T-helper 9 cell (primary cell): ENCODE measurements at places on chromosomes 1 and 21.

- no peak for DNase-seq
Measured at GRCh38 chr21:34800797-34801518, 132.2 kb downstream of the CLIC6 start.

DNA sequence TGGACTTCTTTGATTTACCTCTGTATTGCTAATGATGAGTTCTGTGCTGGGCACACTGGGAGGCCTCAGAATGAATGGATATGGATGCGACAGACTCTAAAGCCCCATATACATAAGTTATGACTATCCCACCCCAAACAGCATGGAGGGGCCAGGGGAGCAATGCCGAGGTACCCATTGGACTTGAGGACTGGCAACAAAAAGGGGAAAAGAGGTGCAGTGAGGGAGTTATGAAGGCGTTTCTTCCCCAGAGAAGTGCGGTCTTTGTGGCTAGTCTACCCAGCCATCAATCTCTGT lies 15.2 kb upstream of the CDCA8 start:
- DNase-seq, result no peak

DNA sequence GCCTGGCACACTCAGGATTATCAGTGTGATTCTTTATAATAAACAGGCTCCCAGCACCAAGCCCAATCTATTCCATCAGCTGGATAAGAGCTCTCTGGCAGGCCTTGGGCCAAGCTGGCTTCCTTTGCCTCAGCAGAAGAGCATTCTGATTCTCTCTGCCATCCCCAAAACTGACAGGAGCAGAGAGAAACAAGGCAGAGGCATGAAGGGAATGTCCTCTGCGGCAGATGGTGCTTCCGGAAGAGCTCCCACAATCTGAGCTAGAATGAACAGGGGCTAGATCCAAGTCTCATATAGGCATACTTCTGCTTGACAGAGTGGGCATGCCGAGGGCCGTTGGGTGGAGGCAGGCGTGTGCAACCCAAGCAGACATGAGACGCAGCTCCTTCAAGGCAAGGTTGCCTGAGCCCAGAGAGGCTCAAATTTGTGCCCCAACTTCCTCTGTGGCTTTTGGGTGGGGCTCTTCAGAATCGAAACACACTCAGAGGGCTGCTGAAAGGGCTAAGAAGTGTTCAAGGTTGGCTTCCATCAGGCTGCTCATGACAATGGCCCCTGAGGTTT lies 4.0 kb downstream of the CAPN2 start:
- DNase-seq, result peak; percentile 35

DNA sequence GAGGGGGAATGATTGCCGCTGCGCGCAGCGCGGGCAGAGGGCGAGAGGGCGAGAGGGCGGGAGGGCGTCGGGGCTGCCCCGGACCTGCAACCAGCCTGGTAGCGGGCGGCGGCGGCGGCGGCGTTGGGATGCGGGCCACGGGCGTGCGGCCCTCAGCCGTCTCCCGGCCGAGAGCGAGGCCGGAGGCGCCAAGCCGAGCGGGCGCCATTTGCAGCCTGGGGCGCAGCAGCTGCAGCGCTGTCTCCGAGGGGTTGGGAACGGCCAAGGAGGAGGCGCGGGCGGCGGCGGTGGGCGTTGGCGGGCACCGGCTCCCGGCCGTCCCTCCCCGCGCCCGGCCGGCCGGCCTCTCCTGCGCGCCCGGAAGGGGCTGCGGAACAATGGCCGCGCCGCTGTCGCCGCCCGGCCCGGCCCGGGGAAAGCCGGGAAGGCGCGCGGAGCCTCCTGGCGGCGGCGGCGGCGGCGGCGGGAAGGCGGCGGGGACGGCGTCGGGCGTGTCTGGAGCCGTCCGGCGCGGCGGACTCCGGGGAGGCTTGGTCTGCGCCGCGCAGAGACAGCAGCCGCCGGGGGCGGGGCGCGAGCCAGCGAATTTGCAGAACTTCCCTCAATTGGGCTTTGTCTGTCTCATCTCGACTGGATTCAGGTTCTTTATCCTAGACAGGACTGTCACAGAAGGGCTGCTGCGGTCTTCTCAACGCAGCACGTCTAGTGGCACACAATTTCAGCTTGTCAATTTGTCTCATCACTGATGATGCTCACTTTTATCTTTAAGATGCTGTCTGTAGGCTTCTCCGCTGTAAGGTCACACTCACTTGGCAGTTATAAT lies 35.7 kb downstream of the ZBTB8B start:
- no peak for DNase-seq

DNA sequence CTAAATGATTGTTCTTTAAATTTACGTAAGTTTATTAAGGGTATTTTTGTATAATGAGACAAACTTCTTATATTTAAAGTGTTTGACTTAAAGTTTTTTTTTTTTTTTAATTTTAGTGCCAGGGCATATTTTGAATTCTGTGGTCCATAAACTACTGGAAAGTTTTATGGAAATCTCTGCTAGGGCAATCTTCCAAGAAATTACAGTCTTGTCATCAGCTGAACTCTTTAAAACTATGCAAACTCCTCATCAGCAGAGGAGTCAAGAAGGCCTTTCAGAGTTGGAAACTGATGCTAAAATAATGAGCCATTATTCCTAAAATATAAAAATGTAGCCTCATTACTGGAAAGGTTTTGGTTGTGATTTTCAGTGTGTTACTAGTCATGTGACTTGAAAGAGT lies 1201.9 kb downstream of the BRINP3 start:
- DNase-seq, result no peak

- DNase-seq, result no peak
Measured at GRCh38 chr1:84770481-84770880, 80.2 kb upstream of the SSX2IP start.

DNA sequence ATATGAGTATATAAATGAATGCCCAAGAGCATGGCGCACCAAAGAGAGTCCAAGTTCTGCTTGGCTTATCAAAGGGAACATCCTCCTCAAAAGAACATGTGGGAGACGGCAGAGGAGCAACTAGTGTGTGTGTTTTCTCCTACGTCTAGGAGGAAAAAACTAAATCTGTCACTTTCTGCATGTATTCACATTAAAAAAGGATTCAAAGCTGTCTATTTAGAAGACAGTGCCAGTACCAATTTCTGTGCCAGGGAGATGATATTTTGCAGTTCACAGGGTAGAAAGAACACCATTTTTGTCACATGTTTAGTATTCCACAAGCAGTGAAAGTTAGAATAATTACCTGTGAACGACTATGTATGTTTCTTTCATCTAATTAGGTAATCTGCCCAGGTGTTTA lies 42.5 kb upstream of the IFNAR2 start:
- DNase-seq, result no peak

GRCh38 chr1:112888630-112889029 lies 67.4 kb downstream of the SLC16A1 start:
- no peak for DNase-seq

GRCh38 chr1:93433407-93433961 lies 14.4 kb upstream of the FNBP1L start:
- DNase-seq, result no peak

DNA sequence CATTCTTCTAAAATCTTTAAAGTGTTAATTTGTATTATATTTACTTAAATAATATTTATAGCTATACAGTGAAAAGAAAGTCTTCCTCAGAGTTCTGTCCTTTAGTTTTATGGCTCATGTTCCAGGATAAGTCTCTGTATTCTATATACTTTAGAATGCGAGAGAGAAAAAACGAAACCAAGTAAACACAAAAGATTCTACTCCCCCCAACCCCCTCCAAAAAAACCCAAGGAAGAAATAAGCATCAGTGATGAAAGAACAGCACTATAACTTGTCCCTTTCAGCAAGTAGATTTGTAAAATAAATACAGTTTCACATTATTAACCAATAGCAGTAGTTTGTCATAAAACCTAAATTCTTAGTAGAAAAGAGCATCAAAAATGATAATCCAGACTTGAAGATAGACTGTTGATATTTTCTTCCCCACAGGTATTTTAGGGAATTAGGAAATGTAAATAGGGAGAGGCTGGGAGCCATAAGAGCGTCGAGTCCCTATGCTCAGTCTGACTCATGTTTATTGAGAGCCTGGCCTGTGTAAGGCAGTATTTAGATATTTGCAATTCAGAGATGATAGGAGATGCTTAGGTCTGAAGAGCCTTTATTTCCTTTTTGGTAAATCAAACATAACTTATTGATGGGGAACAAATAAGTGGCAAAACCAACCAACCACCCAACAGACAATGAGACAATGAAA lies 35.5 kb downstream of the CDC14A start:
- no peak for DNase-seq

- no peak for DNase-seq
Measured at GRCh38 chr1:18353528-18353927, 127.2 kb upstream of the KLHDC7A start.

DNA sequence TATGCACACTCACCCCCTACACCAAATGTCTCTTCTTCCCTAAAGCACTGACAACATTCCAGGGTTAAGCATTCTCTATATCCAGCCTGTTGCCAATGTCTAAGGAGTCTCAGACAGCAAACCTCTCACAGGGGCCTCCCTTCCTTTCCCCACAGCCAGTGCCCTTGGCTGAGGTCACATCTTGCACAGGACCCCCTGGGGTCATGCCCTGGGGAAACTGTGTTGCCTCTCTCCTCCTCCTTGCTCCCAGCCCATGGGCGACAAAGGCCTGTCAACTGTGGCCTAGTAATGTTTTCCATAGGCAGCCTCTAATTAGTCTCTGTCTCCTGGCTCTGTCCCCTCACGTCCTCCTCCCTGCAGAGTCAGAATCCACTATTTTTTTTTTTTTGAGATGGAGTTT lies 54.6 kb downstream of the NENF start:
- DNase-seq, result no peak

DNA sequence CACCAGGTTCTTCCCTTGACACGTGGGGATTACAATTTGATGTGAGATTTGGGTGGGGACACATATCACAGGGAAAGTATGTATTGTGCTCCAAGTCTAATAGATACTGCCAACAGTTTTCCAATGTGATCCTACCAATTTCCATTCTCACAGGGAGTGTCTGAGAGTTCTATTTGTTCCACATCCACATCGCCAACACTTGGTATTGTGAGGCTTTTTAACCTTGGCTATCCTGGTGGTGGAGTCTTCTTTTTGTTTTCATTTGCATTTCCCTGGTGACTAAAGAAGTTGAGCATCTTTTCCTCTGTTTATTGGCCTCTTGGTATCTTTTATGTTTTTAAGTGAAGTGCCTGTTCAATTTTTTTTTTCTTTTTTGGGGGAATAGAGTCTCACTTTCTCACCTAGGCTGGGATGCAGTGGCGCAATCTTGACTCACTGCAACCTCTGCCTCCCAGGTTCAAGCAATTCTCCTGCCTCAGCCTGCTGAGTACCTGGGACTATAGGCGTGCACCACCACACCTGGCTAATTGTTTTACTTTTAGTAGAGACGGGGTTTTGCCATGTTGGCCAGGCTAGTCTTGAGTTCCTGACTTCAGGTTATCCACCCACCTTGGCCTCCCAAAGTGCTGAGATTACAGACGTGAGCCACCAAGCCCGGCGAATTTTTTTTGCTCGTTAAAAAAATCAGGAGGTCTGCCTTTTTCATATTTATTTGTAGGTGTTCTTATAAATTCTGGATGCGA lies 15.9 kb upstream of the PADI1 start:
- DNase-seq, result no peak

DNA sequence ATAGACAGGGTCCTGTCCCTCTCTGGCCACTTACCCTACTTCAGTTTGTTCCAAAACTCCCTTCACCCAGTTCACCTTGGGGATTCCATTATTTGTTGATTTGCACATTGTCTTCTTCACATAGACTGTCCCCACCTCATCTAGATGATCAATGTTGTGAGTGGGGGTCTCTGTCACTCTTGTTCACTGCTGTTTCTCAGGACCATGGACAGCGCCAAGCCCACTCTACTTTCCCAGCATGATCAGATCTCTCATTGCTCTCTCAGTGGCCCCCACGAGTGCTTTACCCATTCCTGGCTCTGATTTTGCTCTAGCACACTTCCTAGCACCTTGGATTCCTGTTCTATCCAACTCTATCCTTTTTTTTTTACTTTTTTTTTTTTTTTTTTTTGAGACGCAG lies 45.4 kb upstream of the IGSF21 start:
- DNase-seq, result no peak

DNA sequence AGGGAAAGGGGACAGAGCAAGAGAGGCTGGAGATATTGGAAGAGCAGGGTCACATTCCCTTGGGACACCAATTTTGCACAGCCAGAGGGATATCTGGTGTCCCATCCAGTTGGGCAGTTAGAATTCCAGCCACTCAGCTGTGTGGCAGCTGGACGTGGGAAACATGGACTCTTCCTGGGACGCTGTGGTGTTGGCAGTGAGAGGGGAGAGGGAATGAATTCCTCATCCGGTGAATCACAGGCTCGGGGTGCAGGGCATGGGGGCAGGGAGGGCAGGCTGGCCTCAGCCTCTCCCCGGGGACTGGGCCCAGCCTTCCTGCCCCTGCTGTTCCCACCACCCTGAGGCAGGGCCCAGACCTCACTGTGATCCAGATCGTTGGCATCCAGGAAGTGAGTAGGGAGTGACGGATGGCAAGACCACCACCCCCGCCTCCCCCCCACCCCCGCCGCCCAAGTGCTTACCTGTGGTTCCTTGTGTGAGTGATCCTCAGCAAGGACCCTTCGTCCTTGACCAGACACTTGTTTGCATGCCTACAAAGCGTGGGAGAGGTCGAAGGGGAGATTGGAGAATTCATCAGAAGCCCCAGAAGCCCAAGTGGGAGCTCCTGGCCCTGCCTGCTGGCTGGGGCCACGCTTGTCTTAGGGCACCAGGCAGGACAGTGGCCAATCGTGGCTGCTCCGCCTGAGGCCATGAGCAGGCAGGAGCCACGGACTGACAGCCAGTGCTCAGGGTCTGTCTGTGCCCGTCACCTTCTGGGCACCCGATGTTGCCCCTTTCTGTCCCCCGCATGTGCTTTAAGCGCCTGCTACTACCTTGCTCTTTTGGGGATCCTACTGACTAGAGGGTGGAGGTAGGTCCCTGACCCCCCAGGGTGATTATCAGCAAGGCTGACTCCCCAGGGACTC lies 8.7 kb downstream of the WNT3A start:
- DNase-seq, result no peak

- no peak for DNase-seq
Measured at GRCh38 chr1:27435566-27436203, 43.3 kb downstream of the GPR3 start.

- no peak for DNase-seq
Measured at GRCh38 chr21:16488042-16488441, 758.3 kb downstream of the USP25 start.

DNA sequence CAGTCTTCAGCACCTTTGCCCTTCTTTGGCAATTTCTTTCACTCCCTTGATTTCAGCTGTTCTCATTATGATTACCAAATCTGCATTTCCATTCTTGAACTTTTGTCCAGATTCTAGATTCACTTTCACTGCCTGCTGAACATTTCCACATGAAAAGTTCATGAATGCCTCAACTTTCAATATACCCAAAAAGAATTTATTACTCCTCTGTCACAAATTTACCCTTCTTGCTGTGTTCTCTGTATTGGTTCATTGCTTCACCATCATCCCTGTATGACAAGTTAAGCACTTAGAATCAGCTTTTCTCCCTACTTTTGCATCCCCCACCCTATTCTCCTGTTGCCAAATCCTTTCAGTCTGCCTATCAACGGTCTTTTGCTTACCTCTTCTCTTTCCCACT lies 112.6 kb upstream of the PKN2 start:
- DNase-seq, result no peak

GRCh38 chr1:38932571-38932970 lies 9.1 kb downstream of the RHBDL2 start:
- DNase-seq, result no peak

GRCh38 chr1:115671176-115671934 lies 29.6 kb downstream of the VANGL1 start:
- DNase-seq, result no peak
